NCI-H1105 treated with DMSO at 0.1 percent for 48 hours (cell line): ENCODE measurements at places on chromosomes 13 and 19.

DNA sequence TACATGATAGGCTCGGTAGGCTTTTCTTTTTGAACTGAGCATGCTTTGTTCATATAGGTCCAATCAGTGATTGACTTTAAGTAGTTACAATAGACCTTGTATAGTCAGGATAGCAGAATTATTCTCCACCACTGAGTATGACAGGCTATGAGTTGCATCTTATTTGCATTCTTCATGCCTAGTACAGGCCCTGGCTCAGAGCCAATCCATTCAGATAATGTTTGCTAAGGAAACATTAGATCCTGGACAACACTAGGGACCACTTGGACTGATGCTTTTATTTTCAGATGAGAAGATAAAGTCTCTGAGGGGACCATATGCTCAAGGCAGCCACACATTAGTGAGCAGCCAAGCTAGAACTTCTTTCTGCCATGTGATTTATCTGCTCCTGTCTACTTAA is 133.9 kb downstream of the KL start:
- DNase-seq, result peak; percentile 13

DNA sequence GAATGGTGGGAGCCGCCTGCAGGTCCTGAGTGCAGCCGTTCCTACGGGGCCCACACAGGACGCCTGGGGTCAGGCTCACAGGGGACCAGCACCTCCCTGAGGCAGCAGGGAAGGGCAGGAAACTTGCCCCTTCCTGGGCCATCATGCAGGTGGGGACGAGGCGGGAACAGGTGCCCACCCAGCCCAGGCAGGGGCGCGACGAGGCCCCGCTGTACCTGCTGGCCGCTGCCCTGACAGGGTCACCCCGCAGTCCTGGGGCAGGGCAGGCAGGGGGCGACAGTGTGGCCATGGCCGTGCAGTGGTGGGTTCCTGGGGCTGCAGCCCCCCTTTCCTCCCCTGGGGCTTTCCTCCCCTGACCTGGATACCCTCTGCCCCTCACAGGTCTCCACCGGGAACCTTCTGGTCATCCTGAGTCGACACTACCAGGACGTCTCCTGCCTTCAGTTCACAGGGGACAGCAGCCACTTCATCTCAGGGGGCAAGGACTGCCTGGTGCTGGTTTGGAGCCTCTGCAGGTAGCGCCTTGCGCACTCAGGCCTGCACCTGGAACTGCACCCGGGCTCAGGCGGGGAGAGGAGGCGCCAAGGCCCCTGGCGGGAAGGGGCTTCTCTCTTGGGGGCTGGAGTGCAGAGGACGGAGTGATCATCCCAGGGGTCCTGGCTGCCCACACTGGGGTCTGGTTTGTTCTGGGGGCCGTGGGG is 5.4 kb downstream of the WDR18 start:
- DNase-seq, result no peak

GRCh38 chr13:77409412-77409811 is 82.5 kb upstream of the MYCBP2 start:
- no peak for DNase-seq

DNA sequence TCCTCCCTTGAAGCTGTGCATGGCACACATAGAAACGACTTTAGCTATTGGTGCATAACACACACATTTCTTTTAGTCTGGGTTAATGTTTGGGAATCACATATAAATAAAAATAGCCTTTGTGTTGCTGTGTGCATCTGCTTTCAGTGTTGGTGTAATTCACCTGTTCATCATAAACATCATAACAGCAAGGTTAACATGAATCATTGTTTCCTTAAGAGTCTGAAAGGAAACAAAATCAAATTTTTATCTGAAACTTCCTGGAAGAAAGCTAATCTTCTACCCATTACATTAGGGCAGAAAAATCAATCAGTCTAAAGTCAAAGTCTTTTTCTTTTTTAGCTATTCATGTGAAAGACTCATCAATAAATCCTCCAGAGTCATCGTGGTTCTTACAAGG is 35.0 kb upstream of the TNFSF11 start:
- DNase-seq, result no peak

GRCh38 chr19:49324801-49325576 is at the start of gene SLC6A16:
TSS of gene SLC6A16 (minus strand) at chr19:49325191. CDS start at chr19:49311347, 13,844 bp downstream.
- DNase-seq, result no peak

GRCh38 chr19:5929625-5930024 is 15.6 kb downstream of the CAPS start:
- no peak for DNase-seq

GRCh38 chr19:33390101-33390907 is 16.8 kb downstream of the CEBPG start:
- DNase-seq, result peak; percentile 70

DNA sequence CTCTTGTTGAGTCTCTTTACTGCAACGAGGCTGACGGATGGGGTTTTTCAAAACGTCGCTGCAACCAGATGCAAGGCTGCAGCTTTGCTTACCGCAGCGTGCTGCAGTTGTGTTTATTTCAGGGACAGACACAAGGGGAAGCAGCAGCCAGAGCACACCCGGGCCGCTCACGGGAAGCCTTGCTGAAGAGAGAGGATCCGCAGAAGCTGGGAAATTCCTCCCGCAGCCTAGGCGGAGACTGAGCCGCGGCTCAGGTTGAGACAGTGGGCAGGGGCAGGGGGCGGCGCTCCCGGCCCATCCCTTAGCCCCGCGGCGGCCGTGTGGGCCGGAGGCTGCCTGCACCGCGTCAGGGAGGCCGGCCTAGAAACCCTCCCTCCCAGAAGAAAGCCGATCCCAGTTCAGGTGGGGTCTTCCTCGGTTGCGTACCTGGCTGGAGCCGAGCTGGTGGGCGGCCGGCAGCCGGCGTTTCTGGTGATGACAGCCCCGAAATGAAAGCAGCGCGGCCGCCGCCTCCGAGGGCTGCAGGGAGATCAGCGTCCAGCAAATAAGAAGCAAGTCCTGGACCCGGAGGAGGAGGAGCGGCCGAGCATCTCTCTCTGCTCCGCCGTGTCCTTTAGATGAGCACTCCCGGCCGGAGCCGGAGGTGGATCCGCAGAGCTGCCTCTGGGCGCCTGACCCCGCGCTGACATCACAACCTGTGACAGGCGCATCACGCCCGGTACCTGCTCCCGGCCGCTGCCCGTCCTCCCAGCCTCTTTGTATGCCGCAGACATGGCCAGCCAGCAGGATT is at the start of gene FRY:
FRY (plus strand) TSS at position 750 of the 790 bp plus-strand sequence; CDS start at position 772, 22 bp downstream.
- peak; percentile 50 for DNase-seq

GRCh38 chr19:57778336-57778735 is 8.9 kb downstream of the ZNF586 start:
- DNase-seq, result no peak

- DNase-seq, result no peak
Observed at GRCh38 chr19:54436031-54436523, 12.9 kb upstream of the LENG8 start.

DNA sequence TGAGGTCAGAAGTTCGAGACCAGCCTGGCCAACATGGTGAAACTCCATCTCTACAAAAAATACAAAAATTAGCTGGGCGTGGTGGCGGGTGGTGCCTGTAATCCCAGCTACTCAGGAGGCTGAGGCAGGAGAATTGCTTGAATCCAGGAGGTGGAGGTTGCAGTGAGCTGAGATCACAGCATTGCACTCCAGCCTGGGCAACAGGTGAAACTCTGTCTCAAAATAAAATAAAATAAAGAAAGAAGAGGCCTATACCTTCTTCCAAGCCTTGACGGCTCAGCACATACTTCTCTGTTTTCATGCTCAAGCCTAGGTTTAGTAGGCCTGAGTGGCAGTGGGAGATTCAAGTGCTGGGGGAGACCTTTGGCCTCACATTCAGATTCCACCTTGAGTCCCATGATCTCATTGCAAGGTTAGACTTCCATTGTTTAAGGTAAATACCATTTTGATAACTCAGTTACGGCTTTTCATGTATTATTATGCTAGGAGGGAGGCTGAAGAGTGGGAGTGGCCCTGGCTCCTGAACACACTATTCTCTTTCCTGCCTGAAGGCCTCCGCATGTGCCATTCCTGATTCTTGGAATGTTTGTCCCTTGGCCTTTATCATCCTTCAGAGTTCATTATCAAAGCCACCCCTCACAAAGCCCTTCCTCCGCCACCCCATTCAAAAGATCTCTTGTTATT is 1.6 kb upstream of the SPINT2 start:
- no peak for DNase-seq

GRCh38 chr19:49884760-49885159 is 7.3 kb downstream of the TBC1D17 start:
- no peak for DNase-seq

DNA sequence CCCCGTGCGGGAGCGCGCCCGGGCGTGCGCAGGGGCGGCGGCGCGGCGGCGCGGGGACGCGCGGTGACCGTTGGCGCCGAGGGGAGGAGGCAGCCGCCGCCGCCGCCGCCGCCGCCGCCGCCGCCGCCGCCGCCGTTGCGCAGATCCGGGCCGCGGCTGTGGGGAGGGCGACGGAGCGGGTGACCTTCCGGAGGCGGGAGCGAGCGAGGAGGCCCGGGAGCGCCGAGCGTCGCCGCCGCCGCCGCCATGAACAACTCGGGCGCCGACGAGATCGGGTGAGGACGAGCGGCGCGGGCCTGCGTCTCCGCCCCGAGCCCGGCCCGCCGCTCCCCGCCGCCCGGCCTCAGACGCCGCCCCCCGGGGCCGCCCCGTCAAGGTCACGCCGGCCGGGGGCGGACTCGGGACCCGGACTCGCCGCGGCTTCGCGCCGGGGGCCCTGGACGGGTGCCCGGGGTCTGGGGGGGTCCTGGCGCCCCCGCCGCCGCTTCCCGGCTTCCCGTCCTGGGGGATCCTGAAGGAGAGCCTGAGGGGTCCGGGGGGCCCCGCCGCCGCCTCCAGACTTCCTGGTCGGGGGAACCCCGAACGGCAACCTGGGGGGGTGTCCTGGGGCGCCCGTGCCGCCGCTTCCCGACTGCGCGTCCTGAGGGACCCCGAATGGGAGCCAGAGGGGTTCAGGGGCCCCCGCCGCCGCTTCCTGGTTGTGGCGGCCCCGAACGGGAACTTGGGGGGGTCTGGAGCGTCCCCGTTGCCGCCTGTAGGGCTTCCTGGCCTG is at the start of gene DAZAP1:
DAZAP1 (plus strand) TSS at position 59 of the 772 bp plus-strand sequence; CDS start at position 247, 188 bp downstream.
- no peak for DNase-seq

DNA sequence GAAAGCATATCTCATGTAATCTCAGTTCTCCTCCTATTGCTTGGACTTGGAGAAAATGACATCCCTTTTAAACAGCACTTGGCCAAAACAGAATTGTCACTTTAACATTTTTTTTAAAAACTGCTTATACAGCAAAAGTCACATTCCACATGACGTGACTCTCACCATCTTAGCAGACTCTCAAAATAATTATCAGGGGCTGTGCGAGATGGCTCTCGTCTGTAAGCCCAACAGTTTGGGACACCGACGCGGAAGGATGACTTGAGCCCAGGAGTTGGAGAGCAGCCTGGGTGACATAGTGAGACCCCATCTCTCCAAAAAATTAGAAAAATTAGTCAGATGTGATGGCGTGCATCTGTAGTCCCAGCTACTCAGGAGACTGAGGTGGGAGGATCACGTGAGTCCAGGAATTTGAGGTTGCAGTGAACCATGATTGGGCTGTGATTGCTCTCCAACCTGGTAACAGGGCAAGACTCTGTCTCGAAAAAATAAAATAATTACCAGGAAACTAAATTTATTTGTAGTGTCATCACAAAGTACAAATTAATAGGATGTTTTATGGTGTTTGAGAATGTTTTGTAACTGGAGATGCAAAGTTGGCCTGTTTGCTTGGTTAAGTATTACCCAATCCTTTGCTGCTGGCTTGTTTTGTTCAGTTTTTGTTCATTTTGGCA is 8.8 kb downstream of the SAFB start:
- DNase-seq, result no peak

DNA sequence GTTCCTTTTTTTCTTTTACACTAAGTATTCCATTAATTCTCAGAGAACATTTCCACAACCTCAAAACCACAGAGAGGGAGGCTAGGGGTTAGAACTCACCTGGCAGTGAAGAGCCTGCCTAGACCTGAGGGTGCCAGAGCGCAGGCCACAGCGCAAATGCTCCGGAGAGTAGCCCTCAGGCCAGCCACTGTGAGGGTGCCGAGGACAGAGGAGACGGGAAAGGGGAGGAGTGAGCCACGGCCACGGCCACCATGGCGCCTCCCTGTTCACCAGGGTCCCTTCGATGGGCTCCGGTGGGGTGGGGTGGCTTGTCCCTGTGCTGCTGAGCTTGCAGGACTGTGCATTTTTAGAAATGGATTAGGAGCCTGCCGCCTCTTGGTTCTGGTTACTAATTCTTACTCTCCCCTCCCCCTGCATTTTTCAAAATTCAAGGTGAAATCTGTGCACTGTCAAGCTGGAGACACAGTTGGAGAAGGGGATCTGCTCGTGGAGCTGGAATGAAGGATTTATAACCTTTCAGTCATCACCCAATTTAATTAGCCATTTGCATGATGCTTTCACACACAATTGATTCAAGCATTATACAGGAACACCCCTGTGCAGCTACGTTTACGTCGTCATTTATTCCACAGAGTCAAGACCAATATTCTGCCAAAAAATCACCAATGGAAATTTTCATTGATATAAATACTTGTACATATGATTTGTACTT is 58.8 kb downstream of the GGACT start:
- no peak for DNase-seq

DNA sequence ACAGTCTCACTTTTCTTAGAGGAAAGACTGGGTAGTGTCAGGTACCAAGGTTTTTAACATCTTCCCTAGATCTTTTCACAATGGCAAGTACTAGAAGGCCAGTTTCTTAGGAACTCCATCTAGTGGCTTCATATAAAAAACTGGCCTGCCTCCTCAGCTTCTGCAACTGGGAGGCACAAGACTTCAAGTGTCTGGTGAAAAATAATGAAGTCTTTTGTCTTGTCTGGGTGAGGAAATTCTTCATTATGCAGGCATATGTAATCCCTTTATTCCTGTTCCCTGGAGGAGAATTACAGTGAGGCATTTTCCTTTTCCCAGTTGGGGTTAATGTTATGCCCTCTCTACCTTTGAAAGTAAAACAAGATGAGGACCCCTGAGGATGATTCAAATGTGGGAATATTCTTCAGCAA is 300.5 kb downstream of the NALCN start:
- no peak for DNase-seq

- DNase-seq, result no peak
Observed at GRCh38 chr19:53877361-53877766, 4.6 kb upstream of the PRKCG start.

DNA sequence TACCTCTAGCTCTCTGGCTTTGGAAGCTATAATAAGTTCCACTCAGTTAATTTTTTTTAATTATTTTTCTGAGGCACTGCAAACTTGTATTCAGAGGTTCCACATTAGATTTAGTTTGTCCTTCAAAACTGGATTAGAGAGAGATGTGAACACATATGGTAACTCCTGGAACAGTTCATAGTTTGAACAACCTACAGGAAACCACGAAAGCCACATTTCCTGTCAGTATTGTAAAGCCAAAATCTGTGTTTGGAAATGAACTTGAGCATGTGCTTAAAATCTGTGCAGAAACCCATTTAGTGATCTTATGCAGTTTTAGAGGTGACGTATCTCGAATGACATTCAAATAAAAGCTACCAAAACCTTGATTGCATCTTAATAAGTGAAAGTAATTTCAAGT is 1952.0 kb downstream of the OLFM4 start:
- DNase-seq, result no peak

DNA sequence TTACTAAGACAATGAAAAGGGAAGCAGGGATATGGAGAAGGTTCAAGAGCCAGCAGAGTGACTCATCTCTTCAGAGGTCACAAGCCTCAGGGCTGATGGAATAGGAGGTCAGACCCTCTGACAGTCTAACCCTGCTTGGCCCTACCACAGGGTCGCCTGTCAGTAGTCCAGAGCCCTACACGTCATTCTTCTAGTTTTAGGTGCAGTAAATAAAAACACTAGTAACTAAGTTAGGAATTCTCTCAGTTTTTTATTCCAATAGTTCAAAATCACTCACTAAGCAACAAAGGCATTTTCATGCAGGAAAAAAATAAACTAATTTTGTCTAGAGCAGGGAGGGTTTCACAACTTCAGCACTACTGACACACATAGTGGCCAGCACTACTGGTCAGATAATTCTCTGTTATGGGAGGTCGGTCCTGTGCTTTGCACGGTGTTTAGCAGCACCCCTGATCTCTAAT is 27.2 kb downstream of the FOXO1 start:
- DNase-seq, result no peak
